ENCODE measurements at places on chromosomes 1 and 21.
A peak's percentile ranks its signal among the peaks of the same experiment; 100 is the strongest.

DNA sequence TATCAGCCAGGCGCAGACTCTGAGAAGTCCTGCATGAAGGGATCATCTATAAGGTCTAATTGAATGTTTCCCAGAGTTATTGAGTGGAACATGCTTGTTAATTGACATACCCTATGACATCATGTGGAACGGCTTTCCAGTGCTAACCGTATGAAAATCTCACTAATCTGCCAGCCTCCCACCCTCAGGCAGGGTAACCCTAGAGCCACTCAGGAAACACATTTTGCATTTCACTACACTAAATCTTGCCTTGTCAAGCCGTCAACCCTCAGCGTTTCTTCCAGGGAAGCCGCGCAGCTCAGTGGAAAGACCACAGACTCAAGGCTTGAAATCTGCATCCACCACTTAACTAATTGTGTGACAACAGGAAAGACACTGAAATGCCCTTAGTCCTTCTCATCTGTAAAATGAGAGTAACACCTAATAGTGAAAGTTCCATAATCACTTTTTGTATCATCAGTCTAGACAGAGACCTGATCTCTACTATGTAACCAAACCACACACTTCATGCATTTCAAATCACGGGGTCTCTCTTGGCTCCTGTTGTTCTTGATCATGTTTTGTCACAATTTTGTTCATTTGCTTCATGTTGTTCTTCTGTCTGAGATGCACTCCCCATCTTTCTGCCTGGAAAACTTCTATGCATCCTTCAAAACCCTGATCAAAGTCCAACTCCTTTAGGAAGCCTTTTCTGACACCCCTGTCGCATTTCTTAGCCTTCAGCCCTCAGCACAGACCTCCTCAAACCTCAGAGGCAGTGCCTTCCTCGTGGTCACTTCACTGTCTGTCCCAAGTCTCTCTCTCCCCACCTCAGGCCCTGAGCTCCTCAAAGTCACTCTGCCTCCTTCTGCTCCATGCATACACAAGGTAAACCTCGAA lies 246.5 kb downstream of the TOMM20 start:
- DNase-seq = no peak

GRCh38 chr1:201288007-201288406 lies 4.7 kb downstream of the PKP1 start:
- no peak for DNase-seq

DNA sequence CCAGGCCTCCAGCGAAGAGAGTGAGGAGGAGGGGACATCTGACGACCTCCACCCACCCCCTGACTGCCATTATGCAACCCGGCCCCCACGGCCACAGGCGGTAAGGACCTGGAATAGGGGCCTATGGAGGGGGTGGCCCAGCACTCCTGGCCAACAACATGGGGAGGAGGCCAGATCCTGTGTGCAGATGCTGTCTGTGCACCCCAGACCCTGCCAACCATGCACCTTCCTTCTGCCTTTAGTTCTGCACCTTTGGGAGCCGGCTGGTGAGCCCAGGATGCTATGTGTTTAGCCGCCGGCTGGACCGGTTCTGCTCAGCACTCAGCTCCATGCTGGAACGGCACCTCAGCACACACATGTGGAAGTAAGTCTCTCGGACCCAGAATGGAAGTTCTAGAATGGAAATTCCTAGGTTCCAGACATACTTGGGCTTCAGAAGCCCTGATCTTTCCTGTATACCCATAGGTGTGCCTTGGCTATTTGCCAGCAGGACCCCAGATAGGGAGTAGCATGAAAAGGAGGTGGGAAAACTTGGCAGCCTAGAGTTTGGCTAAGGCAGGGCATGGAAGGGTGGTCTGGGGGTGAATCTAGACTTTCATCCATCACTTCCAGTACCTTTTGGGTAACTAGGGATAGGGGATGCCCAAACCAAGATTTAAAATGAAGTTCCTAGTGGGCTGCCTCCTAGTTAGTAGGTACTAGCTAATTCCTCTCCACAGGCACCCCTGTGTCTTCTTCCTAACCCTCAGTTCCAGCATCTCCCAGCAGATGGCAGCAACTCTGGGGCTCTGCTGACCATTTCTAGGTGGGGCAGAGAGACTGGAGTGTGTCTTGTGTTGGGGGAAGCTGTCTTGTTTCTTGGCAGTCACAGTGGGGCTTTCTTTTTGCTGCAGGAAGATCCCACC lies 3.6 kb upstream of the CYB561D1 start:
- DNase-seq = peak; percentile 67

DNA sequence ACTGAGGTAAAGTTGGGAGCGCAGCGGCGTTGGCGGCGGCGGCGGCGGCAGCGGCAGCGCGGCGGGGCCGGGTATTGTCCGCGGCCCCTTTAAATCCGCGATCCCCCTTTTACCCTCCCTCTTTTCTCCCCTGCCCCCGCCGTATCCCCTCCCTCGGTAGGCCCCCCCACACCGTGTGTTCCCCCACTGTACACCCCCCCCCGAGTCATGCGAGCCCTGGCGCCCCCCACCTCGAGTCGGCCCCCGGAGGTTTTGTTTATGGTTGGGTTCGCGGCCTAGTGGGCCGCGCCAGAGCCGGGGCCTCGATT lies 169 bp downstream of the UBAP2L start:
- DNase-seq = no peak

GRCh38 chr21:22231013-22231412 lies 1232.8 kb downstream of the NCAM2 start:
- no peak for DNase-seq

- DNase-seq = no peak
These were observed 18.6 kb downstream of the AKT3 start for GRCh38 chr1:243831463-243831862.

GRCh38 chr21:44792702-44793591 lies 8.7 kb downstream of the UBE2G2 start:
- DNase-seq = peak; percentile 11

DNA sequence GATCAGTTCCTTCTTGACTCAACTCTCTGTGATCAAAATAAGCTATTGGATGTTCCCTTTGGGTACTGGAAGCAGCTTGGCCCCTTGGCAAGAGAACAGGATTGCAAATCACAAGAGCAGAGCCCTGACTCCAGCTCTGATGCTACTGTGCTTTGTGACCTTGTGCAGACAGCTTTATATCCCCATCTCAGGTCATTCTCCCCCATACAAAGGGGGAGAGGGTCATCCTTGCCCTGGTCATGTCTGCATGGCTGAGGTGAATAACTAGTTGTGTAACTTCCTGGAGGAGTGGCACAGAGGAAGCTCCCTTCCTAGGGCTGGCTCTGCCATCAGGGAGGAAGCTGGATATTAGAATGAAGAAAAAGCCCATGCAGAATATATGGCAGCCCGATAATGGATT lies 142.9 kb downstream of the DHRS3 start:
- DNase-seq = no peak

- DNase-seq = peak; percentile 60
These were observed 1.0 kb upstream of the EFNA1 start for GRCh38 chr1:155126556-155127104.

GRCh38 chr1:58981392-58981791 lies 197.5 kb upstream of the JUN start:
- no peak for DNase-seq

- DNase-seq = no peak
These were observed 56.5 kb upstream of the PLA2G4A start for GRCh38 chr1:186772228-186772627.

DNA sequence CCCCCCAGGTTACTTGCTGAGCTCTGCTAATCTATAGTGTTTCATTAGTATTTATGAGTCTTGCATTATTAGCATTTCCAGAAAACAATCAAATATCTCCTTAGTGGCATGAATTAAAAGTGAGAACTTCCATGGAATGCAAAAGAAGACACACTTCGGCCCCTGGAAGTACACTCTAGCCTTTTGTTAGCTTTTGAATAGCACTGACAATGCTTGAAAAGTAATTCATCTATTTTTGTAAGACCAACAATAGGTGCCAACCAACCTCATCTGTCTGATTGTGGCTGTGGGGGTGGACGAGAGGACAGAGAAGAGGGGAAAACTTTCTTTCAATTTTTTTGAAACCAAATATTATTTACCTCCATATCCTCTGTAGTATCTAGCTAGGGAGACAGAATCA lies 27.8 kb downstream of the KIAA0040 start:
- no peak for DNase-seq

GRCh38 chr1:31366796-31367195 lies 6.1 kb downstream of the FABP3 start:
- no peak for DNase-seq

GRCh38 chr1:231241750-231242149 lies 738 bp downstream of the GNPAT start:
- no peak for DNase-seq

DNA sequence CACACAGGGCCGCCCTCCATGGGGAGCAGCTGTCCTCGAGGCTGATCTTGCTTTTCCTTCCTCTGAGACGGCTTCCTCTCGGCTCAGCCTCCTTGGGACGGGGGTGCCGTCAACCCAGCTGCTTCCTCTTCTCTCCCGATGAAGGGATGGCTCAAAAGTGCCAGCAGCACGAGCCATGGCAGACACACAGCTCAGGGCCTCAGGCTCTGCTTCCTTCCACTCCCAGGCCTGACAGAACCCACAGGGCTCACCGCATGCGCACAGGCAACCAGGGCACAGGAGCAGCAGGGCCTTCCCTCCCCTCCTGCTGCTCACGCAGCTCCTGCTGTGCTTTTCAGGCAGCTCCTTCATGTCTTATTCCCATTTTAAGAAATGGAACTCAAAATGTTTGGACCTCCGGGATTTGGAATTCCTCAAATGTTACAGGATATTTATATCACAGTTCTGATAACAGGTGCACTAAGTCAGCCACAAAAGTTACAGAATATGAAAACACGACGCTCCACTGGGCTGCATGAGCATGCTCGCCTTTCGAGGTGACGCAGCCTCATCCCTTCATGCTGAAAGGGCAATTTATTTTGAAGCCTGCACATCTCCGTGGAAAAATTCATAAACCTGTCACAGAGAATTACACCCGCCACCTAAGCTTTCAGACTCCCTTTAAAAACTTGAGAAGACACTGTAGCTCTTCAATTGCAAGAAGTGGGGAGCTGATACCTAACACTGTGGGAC lies 84.4 kb downstream of the HSF2BP start:
- DNase-seq = peak; percentile 60

- no peak for DNase-seq
These were observed 15.0 kb downstream of the KCNQ4 start for GRCh38 chr1:40798366-40799281.

DNA sequence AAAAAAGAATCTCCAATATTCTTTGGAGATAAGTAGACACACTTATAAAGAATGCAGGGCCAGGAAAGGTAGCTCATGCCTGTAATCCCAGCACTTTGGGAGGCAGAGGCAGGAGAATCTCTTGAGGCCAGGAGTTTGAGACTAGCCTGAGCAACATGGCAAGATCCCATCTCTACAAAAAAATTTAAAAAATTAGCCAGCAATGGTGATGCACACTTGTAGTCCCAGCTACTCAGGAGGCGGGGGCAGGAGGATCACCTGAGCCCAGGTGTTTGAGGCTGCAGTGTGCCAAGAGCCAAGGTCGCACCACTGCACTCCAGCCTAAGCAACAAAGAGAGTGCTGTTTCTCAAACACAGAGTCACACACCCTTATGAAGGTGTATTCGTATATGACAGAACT lies 385.0 kb downstream of the SMYD3 start:
- no peak for DNase-seq

DNA sequence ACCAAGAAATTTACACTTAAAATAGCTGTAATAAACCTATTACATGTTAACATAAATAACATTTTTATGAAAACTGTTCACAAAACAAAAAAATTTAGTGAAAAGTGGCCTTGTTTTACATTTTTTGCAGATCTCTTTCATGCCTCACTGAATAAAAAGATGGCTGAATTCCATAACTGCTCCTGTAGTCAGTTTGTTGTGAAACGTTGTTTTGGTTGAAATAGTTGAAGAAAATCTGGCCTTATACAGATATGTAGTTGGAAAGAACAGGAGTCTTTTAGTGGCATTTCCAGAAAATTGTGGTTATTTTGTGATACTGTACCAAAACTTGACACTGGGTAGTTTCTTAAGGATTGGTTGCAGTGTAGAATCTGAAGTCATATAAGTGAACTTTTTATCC lies 18.1 kb downstream of the ITSN1 start:
- no peak for DNase-seq

GRCh38 chr1:47776667-47777131 lies 220.5 kb downstream of the TRABD2B start:
- DNase-seq = no peak

DNA sequence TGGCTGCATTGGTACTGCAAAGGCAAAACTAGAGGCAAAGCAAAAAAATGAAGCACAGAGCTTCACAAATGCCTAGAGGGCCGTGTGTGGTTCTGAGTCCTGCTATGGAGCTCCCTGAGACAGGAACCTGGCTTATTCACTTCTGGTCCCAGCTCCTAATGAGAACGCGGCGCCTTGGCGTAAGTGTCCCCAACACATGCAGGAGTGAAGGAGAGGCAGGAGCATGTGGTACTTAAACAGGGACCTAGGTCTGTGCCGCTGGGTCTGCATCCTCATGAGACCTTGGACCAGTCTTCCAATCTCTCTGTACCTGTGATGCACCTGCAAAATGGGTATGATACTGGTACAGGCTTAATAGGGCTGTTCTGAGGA lies 14.4 kb upstream of the SLC2A7 start:
- no peak for DNase-seq

Data from substantia nigra (tissue), 51 donors.